ENCODE measurements at places on chromosomes 12 and 14. TPM values are rescaled to one million over a fixed set of nuclear protein-coding genes. Genes with fewer than 3 reads are reported as not detected.

FICD gene
- total RNA-seq = 18.2 TPM

FGF6 gene
- not detected for total RNA-seq

SERPINA9 gene
- total RNA-seq = not detected

PLEKHD1 gene
- not detected for total RNA-seq

GPRC5D gene
- not detected for total RNA-seq
